ENCODE measurements at places on chromosomes 13 and 19.

- no peak for DNase-seq
Observed at GRCh38 chr13:26497968-26498511, 59.4 kb upstream of the WASF3 start.

DNA sequence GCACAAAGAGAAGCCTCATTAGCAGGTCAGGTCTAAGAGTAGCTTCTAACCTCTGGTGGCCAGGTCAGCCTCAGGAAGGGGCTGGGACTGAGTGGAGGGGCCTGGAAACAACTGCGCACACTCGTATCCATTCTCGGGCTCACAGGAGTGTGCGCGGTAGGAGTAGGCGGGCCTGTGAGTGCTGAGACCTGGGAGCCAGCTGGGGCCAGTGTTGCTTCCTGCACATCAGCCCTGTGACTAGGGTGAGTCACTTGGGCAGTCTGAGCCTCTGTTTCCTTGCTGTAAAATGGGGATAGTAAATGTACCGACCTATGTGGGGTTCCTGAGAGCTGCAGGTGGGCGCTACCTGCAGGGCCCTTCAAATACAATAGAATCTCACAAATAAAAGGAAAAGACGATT, 26.9 kb downstream of the SIN3B start:
- DNase-seq = no peak

GRCh38 chr13:76717092-76717491, 169.1 kb downstream of the KCTD12 start:
- DNase-seq = no peak

- peak; percentile 57 for DNase-seq
Observed at GRCh38 chr19:32287811-32288227, 57.6 kb upstream of the ZNF507 start.

DNA sequence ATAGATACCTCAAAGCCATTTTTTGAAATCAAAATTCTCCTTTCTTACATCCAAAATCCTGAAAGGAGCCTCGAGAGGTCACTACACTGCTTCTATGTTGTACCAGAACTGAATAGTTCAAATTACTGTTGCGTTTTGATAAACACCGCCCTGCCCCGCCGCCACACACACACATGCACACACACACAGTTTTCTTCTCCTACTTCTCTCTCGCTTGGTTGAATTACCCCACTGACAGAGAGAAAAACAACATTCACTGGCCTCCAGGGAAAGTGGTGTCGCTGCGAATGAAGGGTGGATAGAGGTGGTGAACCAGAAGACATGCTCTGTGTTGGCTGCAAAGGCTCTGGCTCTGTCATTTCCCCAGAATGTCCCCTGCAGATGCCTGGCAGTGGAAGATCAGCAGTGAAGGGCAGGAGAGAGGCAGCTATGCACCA, 183.4 kb upstream of the RFC3 start:
- peak; percentile 80 for DNase-seq

- DNase-seq = no peak
Observed at GRCh38 chr19:32067685-32068084, 277.7 kb upstream of the ZNF507 start.

- DNase-seq = no peak
Observed at GRCh38 chr13:75341028-75341427, 140.9 kb downstream of the TBC1D4 start.

- peak; percentile 78 for DNase-seq
Observed at GRCh38 chr13:113759525-113760137, 605 bp downstream of the TMEM255B start.

DNA sequence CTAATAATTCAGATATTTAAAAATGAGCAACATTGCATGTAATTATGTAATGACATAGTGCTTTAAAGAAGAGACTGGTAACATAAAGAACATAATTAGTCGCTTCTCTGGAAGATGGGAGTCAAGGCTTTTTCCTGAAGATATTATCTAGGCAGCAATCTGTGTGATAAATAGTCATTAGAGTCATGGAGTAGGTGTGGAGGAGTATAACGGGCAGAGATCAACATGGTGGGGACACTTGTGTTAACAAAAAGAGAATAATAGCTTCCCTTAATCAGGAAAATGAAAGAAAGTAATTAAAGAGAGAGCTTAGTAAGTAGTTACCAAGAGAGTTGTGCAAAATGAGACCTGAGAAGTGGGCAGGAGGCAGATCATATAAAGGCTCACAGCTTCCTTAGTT, 1417.1 kb upstream of the ATXN8OS start:
- DNase-seq = no peak

DNA sequence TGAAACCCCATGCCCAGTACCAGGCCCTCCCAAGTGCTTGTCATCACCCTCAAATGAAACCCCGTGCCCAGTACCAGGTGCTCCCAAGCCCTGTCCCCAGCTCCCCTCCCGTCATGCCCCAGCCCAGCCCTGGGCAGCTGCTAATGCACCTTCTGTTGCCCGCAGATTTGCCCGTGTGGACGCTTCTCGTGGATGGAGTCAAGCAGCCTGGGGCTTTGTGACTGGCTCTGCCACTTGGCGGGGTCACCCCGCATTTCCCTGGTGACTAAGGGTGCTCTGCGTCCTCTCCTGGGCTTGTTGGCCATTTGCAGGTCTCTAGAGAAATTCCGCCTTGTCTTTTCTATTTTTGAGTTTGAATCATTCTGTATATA, 82.7 kb downstream of the ATP11A start:
- no peak for DNase-seq

GRCh38 chr13:39893808-39894207, 238.3 kb downstream of the COG6 start:
- no peak for DNase-seq

GRCh38 chr13:63446329-63446728, 2030.7 kb upstream of the PCDH20 start:
- DNase-seq = no peak

DNA sequence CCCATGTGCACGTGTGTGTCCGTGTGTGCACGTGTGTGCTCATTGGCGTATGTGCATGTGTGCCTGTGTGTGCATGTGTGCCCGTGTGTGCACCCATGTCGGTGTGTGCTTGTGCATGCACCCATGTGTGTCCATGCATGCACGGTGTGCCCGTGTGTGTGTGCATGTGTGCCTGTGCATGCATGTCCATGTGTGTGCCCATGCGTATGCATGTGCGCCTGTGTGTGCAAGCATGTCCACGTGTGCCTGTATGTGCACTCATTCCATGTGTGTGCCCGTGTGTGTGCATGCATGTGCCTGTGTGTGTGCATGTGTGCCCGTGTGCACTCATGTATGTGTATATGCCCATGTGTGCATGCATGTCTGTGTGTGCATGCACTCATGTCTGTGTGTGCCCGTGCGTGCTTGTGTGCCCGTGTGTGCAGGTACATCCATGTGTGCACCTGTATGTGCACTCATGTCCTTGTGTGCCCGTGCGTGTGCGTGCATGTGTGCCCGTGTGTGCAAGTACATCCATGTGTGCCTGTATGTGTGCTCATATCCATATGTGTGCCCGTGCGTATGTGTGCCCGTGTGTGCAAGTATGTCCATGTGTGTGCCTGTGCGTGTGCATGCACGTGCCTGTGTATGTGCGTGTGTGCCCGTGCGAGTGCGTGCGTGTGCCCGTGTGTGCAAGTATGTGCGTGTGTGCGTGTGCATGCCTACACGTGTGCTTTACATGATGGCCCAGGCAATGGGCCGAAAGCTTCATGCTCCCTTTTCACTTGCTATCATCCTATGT, 21.6 kb upstream of the MATK start:
- no peak for DNase-seq

GRCh38 chr13:37392389-37392788, 206.2 kb downstream of the POSTN start:
- DNase-seq = no peak

DNA sequence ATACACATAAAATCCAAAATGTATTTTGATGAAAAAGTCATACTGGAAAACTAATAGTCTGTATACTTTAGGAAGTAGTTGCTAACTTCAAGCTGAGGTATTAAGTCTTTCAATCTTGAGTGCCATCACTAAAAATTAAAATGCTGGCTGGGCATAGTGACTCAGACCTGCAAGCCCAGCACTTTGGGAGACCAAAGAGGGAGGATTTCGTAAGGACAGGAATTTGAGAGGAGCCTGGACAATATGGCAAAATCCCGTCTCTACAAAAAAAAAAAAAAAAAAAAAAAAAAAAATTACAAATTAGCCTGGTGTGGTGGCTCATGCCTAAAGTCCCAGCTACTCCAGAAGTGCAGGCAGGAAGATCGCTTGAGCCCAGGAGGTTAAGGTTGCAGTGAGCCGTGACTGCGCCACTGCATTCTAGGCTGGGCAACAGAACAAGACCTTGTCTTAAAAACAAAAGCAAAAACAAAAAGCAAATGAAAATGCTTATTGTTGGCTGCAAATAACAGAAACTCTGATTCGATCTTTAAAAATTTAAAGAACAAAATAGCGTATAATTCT, 1994.2 kb upstream of the PCDH20 start:
- no peak for DNase-seq

DNA sequence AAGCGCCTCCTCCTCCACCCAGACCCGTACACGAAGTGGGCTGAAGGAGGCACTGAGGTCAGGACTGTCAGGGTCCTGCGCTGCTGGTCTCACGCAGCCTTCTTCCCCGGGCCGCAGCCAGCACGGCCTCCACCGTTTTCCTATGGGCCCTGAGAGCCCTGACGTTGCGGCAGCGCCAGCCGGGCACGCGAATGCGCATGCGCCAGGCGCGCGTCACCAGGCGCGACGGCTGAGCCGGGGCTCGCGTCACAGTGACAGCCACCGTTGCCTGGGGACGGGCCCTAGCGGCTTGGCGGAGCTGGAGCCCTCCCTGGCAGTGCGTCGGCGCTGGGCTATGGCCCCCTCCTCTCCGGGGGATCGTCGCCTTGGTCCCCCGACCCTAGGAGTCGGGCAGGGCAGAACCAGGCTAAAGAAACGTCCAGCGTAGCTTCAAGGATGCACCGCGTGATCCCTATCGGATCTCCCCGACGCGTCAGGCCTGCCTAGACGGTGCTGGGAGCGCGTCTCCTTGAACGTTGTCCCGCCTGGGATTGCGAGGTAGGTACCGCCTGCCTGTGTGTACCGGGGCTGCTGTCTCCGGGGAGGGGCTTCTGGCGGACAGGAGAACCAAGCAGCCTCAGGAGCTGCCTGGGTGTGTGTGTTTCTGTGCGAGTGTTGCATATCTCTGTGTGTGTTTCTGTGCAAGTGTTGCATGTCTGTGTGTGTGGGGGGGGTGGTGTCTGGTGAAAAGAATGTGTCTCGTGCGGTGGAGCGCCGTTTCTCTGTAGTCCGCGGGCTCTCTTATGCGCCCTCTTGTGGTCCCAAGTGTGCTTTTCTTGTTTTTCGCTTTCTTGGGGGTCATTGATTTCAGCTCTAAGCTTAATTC, 43.2 kb downstream of the ZNF571 start:
- DNase-seq = peak; percentile 93

GRCh38 chr19:10137751-10138682, 18.3 kb upstream of the EIF3G start:
- DNase-seq = no peak

DNA sequence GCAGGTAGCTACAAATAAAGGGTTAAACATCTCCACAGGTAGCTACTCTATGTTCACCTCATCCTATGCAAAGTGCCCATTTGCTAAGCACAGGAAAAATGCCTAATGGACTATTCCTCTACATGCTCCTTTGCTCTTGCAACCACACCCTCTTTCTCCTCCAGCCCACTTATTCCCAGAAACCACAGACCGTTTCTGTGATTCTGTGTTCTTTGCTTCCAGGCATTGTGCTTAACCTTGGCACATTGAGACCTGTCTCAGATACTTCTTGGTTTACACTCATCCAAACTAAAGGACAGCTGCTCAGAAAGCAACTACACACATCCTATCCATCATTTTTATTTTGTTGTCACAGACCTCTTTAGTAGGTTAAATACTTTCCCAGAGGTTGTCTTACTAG, 785.0 kb upstream of the MIR17HG start:
- DNase-seq = no peak

DNA sequence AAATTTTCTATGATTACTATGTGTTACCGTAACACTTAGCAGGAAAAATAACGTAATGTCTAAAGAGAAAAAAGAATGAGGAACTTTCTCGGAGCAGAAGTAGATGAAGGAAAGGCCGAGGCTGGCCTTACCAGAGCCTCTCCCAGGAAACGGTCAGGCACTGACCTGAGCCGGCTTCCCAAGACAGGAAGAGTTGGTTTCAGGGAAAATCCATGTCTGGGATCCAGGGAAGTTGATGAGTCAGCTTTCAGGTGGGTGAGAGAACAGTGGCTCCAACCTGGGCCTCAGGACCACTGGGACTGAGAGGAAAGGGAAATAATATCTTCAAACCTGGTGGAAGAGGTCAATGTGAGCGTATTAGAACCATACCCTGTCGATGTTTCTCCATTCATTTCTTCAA, 93.3 kb upstream of the UBL3 start:
- no peak for DNase-seq

GRCh38 chr13:109191413-109191812, 562.0 kb downstream of the MYO16 start:
- DNase-seq = no peak

- no peak for DNase-seq
Observed at GRCh38 chr13:66661336-66661735, 568.8 kb downstream of the PCDH9 start.

DNA sequence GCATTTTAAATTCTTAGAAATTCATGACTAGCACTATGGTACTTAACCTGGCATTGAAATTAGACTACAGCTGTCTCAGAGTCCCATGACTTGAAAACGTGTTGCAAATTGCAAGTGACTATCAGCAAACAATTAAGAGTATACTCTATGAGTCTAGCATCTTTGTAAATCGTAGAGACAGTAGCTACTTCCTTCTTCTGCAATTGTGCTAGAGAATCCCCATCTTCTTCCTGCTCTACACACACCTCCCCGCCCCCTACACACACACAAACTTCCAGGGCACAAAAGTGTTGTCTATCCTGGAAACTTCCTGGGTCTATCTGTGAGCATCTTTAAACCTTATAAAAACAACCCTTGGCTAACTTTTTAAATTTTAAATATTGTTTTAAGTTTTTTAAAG, 35.2 kb upstream of the MIR17HG start:
- no peak for DNase-seq

GRCh38 chr13:66803013-66803807, 426.9 kb downstream of the PCDH9 start:
- peak; percentile 10 for DNase-seq

DNA sequence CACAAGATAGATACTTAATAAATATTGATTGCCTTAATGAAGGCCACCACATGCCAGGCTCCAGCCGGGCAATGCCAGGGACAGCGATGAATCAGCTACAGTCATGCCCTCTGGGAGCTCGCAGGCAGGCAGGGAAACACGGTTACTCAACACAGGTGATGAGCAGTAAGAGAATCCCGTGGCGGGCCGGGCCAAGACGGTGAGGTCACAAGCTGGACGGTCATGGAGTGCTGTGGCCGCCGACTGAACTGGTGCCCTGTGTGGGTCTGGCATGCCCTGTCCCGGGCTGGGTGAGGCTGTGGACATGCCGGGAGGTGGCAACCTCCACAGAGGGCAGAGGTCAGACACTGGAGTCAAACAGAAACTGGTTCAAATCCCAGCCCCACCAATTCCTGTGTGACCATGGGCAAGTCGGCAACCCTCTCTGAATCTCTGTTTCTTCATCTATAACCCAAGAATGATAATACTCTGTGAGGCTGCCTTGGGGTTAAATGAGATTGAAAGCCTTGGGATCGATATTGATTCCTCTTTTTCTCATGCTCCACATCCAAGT, 13.2 kb upstream of the PAK4 start:
- no peak for DNase-seq
